GM04504 (cell line): ENCODE measurements at places on chromosomes 1 and 21.

- no peak for DNase-seq
These were observed 1.1 kb downstream of the OBSCN start for GRCh38 chr1:228208831-228209551.

GRCh38 chr1:60865166-60865565, 217.2 kb upstream of the NFIA start:
- DNase-seq = no peak

DNA sequence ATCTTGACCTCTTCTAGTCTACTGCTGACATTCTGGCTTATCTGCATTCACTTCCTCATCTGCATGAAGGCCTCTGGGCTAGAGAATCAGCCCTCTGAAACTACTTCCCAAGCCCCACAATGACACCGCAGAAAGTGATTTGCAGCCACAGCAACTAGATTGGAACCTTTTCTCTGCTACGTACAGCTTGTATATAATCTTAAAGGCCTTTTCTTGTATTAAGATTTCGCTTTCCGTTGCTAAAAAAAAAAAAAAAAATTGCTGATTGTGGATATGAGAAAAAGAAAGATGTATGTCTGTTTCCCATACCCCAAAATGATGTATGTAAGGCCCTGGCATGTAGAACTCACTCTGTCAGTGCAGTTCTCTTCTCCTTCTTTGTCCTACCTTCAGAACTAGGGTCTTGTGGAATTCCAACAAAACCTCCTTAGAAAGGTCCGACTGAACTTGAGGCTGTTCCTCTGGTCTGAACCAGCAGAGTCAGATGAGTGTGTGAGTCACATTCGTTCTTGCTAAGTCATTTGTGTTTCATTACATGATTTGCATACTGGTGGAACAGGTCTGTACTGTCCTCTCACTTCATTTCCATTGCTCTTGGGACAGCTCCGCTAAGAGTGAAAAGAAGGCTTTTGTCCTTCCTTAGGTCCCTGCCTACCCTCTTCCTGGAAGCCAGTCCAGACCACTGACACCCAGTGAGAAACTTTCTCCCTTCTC, 62.7 kb downstream of the PLPP3 start:
- no peak for DNase-seq

GRCh38 chr1:209509039-209509438, 74.5 kb upstream of the CAMK1G start:
- DNase-seq = no peak

DNA sequence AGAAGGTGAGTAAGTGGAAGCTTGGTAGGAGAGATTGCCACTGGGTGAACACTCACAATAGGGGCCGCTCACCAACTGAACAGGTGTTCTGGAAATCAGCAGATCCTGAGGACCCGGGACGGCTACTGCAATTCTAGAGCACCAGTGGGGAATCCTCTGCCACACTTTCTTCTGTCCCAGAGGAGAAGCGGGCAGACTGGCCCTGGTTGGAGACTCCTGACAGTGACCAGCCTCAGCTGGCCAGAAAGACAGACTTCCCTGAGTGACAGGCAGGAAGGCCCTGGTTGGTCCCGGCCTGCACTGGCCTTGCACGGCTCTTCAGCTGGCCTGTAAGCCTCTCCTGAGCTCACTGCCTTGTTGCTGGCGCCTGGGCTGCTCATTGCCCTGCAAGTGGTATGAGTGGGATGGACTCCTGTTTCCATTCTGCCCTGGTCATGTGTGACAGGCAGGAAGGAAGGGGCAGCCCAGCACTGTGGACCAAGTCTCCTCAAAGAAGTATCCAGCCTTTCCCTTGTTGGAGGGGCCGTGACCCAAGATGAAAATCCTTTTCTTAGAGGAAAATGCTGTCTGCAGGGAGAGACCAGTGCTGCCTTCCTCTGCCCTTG, 34.5 kb downstream of the MAN1C1 start:
- no peak for DNase-seq

DNA sequence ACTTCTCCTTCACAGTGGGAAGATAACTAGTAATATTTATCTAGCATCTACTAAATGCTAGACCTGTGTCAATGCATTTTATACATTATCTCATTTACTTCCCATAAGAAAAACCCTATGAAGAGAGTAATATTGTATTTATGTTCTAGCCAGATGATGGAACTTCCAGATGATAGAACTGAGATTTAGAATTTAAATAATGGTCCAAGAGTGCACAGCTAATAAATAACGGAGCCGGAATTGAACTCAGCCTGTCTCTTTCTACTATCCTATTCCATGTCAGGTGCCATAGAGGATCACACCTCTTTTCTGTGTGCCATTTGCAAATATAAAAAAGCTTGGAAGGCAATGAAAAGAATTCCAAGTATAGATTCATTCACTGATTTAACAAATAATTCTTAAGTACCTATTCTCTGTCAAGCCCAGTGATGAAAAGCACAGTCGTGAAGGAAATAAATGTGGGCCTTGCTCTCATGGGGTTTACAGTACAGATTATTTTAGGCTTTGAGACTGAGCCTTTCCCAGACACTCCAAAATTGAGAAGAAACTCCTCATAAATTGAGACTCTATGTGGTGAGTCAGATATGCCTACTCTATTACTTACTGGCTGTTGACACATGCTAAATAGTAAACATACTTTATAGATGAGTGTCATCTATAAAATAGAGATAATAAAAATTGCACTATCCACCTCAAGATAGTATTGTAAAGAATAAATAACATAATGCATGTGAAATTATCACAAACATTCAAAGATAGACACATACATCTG, 378.0 kb upstream of the PRMT6 start:
- DNase-seq = peak; percentile 28
